HFFc6 (cell line): ENCODE measurements at places on chromosomes 5 and 9. TPM values are rescaled to one million over a fixed set of nuclear protein-coding genes. Genes with fewer than 3 reads are reported as not detected.

The CER1 gene
- not detected in 3 replicates for total RNA-seq

DNA sequence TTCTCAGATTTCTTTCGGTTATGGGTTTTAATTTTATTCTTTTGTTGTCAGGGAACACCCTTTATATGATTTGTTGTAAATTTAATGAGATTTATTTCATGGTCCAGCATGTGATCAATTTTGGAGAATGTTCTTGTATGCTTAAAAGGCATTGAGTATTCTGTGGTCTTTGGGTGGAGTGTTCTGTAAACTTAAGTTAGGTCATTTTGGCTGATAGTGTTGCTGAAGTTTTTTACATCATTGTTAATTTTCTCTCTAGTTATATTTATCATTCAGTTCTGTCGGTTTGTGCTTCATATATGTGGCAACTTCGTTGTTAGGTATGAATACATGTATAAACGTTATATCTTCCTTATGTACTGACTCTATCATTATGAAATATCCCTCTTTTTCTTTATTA, 55.5 kb downstream of the NIPBL start:
- H3K27me3 ChIP-seq, result no peaks in the 10 kb centered on the region
- no peak for DNase-seq
- no peak overlapping the region for H3K4me3 ChIP-seq
- H3K27ac ChIP-seq, result no peak overlapping the region
- H3K4me1 ChIP-seq, result peaks cover 54% of the 10 kb centered on the region

The RHOBTB3 gene
- 97.0 to 169 TPM (median 107 TPM) in 3 replicates for total RNA-seq

DNA sequence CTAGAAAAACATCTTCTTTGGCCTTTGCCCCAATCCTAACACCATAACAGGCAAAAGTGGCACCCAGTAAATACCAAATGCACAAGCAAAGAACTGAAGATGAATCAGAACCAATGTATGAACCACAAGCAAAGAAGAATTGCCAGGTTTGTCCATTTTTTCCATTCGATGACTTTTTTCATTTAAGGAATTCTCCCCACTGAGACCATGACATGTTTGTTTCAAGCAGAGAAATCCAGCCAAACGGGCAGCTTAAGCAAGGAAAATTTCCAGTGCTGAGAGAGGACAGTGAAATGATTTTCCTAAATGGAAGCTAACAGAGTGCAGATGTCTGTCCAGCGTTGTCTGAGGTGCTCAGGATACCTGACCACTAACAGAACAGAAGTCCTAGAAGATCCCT, 203.7 kb downstream of the ADAMTS12 start:
- H3K27me3 ChIP-seq, result no peaks in the 10 kb centered on the region
- no peak overlapping the region for H3K4me3 ChIP-seq

- DNase-seq, result no peak
- H3K4me1 ChIP-seq, result peaks cover 41% of the 10 kb centered on the region
- no peaks in the 10 kb centered on the region for H3K27me3 ChIP-seq
- no peak overlapping the region for H3K27ac ChIP-seq
- peaks cover 12% of the 10 kb centered on the region; the same call in 1 of the 2 replicates for H3K36me3 ChIP-seq
Measured at GRCh38 chr5:168299372-168299771, 7.9 kb downstream of the WWC1 start.

DNA sequence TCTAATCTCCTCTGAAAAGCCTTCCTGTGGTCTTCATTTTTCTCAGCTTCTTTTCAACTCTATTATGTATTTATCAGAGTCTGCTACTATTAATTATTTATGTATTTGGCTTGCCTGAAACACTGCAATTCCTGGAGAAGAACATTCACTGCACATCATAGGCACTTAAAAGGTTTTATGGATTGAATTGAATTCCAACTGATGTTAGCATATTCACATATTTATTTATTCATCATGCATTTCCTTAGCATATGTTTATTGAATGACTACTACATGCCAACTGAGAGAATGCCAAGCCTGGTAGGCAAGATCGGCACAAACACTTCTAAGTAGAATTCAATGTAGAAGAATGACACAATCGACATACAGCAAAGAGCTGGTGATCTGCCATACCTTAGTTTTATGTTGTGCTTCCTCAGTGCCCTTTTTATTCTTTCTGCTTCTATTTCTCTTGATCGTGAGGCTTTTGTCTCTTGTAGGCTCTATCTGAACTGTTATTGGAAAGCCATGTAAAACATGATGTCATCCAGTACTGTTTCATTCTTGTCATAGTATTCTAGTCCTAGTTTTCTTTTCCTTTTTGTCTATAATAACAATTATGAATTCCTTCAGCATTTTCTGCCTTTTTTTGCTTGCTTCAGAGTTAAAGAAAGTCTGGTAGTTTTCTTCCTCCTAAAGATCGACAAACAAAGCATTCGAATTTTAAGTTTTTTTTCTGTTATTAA, 454.2 kb downstream of the TLE4 start:
- peaks cover 6% of the 10 kb centered on the region; the same call in 1 of the 2 replicates for H3K27me3 ChIP-seq
- no peaks in the 10 kb centered on the region for H3K36me3 ChIP-seq
- no peak overlapping the region for H3K4me3 ChIP-seq
- no peak overlapping the region for H3K27ac ChIP-seq
- DNase-seq, result no peak

The NUTM2F gene
- not detected in 3 replicates for total RNA-seq

The ALDH7A1 gene
- 84.4 to 100 TPM (median 88.5 TPM) in 3 replicates for total RNA-seq

DNA sequence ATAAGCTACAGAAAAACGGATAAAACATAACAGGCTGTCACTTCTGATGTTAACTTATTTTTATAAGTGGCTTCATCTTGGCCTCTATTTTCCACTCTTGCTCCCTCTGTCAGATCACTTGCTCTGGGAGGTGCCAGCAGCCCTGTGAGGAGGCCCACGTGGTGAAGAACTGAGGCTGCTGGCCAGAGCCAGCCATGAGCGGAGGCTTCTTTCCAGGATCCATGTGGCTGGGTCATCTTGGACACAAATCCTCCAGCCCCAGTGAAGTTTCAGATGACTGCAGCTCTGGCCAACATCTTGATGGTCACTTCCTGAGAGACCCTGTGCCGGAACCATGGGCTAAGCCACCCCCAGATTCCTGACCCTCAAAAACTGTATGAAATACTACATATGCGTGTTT, 7.5 kb upstream of the CMBL start:
- no peak overlapping the region for H3K4me3 ChIP-seq
- no peak for DNase-seq
- peaks cover 24% of the 10 kb centered on the region for H3K4me1 ChIP-seq
- peaks cover 15% of the 10 kb centered on the region for H3K36me3 ChIP-seq

The PHF24 gene
- total RNA-seq, result not detected in 3 replicates

DNA sequence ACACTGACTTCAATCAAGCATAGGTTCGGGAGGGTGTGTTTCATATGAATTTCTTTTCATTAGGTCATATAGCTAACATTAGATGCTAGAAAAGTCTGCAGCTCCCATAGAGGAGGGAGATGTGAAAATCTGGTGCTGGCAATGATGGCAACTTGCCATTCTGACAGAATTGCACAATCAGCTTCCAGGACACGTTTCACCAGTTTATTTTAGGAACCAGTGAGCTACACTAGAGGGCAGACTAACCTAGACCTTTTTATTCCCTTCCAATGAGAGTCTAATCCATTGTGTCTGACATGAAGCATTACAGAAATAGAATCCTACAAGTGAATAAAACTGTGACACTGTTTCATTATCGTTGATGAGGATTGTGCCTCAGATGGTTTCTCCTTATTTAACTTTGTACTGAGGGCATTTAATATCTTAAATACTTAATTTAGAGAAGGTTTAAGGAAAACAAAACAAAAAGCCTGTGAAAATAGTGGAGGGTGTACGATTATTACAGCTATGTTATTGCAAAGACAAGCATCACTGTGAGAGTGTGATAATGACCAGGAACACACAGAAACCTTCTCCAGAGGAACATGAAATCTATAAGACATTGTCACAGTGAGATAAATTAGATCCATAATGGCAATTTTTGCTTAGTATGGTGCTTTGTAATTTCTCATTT, 363.3 kb upstream of the RPS23 start:
- H3K36me3 ChIP-seq, result no peaks in the 10 kb centered on the region
- H3K4me1 ChIP-seq, result no peaks in the 10 kb centered on the region
- DNase-seq, result peak; percentile 80
- no peaks in the 10 kb centered on the region; the same call in 1 of the 2 replicates for H3K27me3 ChIP-seq
- H3K27ac ChIP-seq, result no peak overlapping the region

GRCh38 chr5:39829441-39829840, 404.7 kb upstream of the DAB2 start:
- H3K4me3 ChIP-seq, result no peak overlapping the region
- no peak overlapping the region for H3K27ac ChIP-seq
- no peaks in the 10 kb centered on the region for H3K36me3 ChIP-seq
- DNase-seq, result no peak

DNA sequence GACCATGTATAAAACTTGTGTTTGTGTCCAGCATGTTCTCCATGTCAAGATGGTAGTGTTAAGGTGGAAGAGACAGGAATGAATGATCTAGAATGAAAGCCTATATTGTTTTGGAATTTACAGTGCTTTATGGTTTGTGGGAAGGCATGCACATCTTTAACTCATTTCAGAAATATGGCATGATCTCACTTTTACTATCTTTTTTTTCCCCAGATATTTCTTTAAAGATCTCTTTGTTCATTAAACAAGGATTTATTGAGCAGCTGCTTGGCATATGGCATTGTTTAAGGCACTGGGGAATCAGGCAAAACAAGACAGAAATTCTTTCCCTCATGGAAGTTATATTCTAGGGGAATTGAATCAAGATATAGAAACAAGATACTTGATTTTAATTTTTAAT, 51.7 kb downstream of the SLC12A2 start:
- no peak overlapping the region for H3K27ac ChIP-seq
- DNase-seq, result no peak
- peaks cover 29% of the 10 kb centered on the region for H3K36me3 ChIP-seq
- no peaks in the 10 kb centered on the region; the same call in none of the 2 replicates for H3K27me3 ChIP-seq
- no peaks in the 10 kb centered on the region for H3K4me1 ChIP-seq

GRCh38 chr5:24005384-24005783, 498.0 kb downstream of the PRDM9 start:
- no peak overlapping the region for H3K27ac ChIP-seq
- DNase-seq, result no peak
- no peaks in the 10 kb centered on the region for H3K27me3 ChIP-seq
- no peaks in the 10 kb centered on the region for H3K4me1 ChIP-seq
- H3K36me3 ChIP-seq, result no peaks in the 10 kb centered on the region

- peaks cover 11% of the 10 kb centered on the region; the same call in 1 of the 2 replicates for H3K4me1 ChIP-seq
- no peaks in the 10 kb centered on the region; the same call in 1 of the 2 replicates for H3K27me3 ChIP-seq
- H3K27ac ChIP-seq, result no peak overlapping the region
- H3K4me3 ChIP-seq, result no peak overlapping the region
- peaks cover 47% of the 10 kb centered on the region for H3K36me3 ChIP-seq
Measured at GRCh38 chr5:65338606-65339151, 143.0 kb downstream of the ADAMTS6 start.

DNA sequence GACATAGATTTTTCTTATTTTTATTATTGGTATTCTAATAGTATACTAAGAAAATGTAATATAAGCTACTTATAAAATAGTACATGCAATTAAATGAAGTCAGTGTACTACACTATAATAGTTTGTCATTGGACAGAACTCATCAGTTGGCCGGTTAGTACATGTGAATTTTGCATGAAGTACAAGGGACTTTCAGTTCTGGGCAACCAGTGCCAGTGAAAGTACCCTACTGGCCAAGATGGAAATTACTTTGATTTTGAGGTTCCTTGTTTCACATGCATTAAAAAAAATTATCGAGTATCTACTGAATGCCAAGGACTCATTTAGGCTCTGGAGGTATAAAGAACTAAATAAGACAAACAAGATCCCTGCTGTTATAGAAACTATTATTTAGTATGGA, 213.4 kb upstream of the ELL2 start:
- H3K4me3 ChIP-seq, result no peak overlapping the region
- peaks cover 11% of the 10 kb centered on the region for H3K36me3 ChIP-seq
- no peak for DNase-seq
- no peak overlapping the region for H3K27ac ChIP-seq

GRCh38 chr9:4494806-4495205, 4.5 kb downstream of the SLC1A1 start:
- H3K27ac ChIP-seq, result no peak overlapping the region
- no peak overlapping the region for H3K4me3 ChIP-seq

DNA sequence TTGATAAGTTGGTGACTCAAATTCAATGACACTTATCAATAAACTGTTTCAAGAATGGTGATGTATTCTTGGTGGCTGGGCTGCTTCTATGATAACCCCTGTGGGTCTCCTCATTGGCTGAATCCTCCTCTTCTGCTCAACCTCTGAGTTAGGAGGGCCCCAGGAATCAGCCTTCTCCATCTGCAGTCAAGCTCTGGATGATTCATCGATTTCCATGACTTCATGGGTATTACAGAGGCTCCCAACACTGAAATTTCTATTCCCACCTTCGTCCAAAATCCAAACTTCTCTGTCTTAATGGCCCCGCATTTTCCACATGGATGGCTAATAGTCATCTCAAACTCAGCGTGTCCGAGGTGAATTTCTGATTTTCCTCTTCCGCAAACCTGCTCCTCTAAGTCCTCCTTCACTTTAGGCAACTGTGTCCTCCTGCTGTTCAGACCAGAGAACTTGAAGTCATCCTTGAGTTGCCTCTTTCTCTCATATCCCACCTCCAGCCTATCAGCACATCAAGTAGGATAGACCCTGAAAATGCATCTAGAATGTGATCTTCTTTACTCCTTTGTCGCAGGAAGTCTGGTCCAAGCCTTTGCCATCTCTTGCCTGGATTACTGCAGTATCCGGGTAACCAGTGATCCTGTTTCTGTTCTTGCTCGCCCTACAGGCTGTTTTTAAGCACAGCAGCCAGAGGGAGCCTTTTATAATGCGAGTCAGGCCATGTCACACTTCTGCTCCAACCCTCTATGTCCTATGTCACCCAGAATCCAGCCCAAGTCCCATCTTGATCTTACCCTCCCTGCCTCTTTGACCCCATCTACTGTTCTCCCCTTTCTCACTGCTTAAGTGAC, 41.4 kb upstream of the IL7R start:
- no peaks in the 10 kb centered on the region for H3K36me3 ChIP-seq
- no peak overlapping the region for H3K4me3 ChIP-seq
- peaks cover 13% of the 10 kb centered on the region for H3K4me1 ChIP-seq
- no peak overlapping the region for H3K27ac ChIP-seq
- H3K27me3 ChIP-seq, result no peaks in the 10 kb centered on the region

The SLC27A6 gene
- total RNA-seq, result 0.09 TPM in 1 of 3 replicates, not detected in the others

GRCh38 chr9:114238891-114239875, 83.7 kb upstream of the ORM1 start:
- DNase-seq, result peak; percentile 71
- peaks cover 16% of the 10 kb centered on the region for H3K36me3 ChIP-seq
- peak overlapping the region; percentile 68; the same call in 1 of the 2 replicates for H3K27ac ChIP-seq
- H3K27me3 ChIP-seq, result peaks cover 3% of the 10 kb centered on the region; the same call in 1 of the 2 replicates

GRCh38 chr9:69951411-69951810, 92.2 kb upstream of the MAMDC2 start:
- peaks cover 13% of the 10 kb centered on the region for H3K36me3 ChIP-seq
- peaks cover 69% of the 10 kb centered on the region for H3K4me1 ChIP-seq
- no peak overlapping the region for H3K4me3 ChIP-seq
- H3K27ac ChIP-seq, result peak overlapping the region; percentile 20; the same call in 1 of the 2 replicates
- peak; percentile 61 for DNase-seq
